ENCODE measurements at places on chromosomes 6 and 20.

DNA sequence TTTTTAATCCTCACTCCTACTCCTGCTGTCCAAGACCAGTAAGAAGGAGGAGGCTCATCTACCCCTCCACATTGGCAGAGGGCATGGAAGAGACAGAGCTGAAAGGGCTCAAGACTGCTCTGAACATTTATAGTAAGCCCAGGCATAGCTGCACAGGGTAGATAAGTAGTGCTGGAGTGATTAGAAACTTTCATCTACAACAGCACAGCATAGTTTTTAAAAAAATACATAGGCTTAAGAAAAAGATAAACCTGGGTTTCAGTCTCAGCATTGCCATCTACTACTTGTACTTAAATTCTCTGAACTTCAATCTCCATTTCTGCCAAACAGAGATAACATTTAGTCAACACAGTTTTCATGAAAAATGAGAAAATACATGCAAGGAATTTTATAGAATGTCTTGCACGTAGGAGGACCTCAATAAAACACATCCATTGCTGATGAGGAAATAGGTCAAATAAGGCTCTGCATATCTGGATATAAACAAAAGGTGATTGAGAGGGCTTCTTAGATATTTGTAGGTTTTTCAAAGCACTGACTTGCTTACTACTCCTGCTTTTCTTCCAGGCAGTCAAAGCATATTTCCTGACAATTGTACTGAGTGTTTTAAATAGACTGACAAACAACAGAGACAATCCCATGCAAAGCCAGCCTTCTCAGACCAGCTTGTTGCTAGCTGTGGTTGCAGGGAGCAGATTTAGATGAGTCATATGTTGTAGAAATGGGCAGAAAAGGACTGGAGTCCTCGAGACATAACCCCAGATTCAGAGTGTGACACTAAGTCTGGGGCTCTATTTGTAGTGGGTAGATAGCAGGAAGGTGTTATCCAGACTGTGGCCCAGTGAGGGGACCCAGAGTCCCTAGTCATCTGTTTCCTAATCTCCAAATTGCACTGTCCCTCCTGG lies 107.4 kb upstream of the TAB2 start:
- DNase-seq, result no peak

GRCh38 chr6:160277546-160277945 lies 18.9 kb upstream of the SLC22A2 start:
- no peak for DNase-seq

DNA sequence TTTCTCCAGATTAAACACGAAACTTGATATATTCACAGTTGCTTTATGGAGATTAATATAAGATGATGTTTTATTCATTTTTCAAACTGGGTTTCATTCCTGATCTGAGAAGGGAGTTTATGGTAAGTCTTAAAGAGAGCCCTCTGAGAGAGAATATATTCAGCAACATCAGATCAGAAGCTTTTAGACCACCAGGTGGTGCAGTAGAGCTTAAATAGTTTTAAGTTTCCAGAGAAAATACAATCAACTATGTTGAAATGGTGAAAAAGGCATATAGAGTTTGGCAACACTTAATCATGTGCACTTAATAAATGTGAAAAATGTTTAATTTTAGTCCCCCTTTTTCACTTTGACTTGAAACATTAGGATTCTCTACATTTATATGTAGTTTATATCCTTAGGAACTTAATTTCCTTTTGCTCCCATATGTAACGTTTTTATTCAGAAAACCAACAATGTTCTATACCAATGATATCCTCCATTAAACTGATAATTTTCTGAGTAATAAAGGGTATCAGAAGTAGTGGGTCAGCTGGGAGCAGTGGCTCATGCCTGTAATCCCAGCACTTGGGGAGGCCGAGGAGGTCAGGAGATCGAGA lies 86.4 kb upstream of the CLDN20 start:
- DNase-seq, result no peak

DNA sequence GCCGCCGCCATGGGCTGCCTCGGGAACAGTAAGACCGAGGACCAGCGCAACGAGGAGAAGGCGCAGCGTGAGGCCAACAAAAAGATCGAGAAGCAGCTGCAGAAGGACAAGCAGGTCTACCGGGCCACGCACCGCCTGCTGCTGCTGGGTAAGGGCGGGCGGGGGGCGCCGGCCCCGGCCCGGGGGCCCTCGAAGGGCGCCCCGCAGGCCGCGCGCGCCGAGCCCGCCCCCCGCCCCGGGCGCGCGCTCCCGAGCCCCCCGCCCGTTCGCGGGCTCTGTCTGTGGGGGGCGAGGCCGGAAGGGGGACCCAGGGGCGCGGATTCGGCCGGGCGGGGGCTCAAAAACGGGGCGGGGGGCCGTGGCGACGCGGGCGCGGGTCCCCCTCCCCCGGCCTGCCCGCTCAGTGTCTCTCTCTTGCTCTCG lies 39.2 kb downstream of the GNAS start:
- DNase-seq, result no peak

GRCh38 chr6:135358985-135359384 lies 138.6 kb downstream of the AHI1 start:
- no peak for DNase-seq

DNA sequence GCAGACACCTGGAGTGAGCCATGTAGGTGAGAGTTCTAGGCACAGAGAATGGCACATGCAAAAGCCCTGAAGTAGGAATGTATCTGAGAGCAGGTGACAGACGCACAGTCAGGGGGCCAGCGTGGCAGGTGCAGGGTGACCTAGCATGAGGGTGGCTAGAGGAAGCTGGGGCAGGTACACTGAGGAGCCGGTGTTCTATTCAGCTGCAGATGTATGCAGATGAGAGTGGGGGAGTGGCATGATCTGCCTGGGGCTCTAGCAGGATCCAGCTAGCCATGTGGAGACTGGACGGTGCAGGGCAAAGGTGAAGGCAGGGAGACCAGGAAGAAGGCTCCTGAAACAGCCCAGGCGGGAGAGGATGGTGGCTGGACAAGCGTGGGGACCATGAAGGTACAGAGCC lies 10.7 kb downstream of the PEDS1 start:
- DNase-seq, result no peak

Data from immature natural killer cell (primary cell).